NCI-H524 treated with DMSO at 0.1 percent for 48 hours (cell line): ENCODE measurements at places on chromosomes 7 and 10.

DNA sequence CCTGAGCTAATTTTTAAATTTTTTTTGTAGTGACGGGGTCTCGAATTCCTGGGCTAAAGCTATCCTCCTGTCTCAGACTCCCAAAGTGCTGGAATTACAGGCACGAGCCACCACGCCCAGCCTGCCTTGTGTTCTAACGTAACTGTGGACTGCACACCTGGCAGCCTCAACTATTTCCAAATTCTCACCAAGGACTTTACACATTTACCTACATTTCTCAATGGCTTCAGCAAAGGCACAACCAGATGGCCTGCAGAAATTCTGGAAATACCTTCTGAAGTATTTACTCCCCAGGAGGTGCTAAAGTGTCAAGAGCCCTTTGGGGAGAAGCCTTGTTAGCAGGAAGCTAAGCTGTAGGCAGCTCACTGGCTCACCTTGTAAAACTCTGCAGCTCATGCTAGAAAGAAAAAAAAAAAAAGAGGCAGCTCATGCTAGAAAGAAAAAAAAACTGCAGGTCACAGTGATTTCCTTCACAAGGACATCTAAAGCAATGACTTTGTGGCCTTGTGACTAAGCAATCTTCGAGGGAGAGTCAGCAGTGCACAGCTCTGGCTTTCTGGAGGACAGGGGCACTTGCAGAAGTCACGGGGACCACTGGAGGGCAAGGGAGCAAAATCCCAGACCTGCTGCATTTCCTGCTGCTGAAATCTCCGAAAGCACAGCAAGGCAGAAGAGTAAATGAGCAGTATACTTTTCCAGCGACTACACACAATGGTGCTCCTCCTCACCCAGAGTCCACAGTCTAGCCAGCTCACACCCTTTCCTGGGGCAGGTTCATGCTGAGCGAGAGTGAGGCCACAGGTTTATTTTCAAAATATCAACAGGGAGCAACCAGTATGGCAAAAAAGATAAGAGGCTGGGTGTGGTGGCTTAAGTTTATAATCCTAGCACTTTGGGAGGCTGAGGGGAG is 40.4 kb downstream of the BAIAP2L1 start:
- DNase-seq = no peak

DNA sequence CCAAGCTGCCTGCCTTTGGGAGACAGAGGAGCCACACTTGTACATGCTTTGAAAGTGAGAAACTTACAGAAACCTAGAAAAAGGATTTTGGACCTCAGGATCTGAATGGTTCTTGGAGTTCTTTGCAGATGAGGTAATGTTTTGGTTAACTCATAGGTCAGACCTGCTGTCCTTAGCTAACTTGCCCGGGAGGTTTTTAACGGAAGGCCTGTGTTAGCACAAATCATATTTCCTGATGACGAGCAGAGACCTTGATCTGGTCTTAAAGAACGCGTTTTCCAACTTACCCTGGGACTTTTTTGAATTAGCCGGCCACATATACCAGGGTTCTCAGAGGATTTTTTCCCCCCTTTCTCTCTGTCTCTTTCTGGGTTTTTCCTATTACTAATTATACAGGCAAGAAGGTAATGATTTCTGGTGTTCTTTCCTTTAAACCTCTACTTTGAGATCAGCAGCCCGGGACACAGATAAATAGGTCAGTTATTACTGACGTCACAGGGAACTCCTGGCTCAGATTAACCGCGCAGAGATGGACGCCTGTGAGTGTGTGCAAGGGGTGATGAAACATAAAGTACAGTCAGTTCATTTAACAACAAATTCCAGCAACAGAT is 101.7 kb upstream of the KLF6 start:
- no peak for DNase-seq

- no peak for DNase-seq
Observed at GRCh38 chr10:104563548-104563947, 77.5 kb upstream of the SORCS3 start.

DNA sequence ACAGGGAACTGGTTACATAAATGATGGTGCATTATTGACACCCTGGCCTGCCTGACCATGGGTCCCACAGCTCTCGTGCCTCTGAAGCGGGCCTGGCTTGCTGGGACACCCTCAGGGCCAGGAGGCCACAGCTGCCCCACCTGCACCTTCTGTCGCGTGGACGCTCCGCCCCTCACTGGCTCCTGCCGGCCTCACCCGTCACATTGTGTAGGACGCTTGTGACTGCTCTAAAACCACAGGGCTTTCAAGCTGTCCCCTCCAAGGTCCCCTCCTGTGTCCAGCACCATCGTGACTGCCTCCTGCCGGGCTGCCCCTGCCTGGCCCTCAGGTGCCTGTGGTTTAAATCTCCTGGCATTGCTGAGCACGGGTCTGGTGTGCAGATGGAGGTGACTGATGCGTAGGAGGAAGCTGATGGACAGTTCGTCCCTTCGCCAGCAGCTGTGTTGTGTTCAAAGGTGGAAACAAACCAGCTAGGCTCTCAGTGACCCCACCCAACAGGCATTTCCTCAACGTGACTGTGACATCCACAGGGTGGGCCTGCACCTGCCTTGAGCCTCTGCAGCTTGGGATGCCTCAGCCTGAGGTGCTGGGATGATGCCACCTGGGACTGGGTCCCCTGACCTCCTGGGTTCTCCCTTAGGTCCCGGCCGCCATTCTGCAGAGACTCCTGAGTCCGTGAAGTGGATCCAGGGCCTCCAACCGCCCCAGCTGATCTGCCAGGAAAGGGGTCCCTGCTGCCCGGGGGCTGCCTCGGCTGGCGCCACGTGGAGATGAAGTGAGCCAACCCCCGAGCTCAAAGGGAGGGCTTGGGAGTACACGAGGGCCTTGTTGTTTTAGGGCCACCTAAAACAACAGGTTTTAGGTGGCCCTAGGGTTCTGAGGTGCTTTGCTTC is 148.5 kb downstream of the WDR37 start:
- no peak for DNase-seq

GRCh38 chr10:124370426-124370825 is 48.3 kb downstream of the OAT start:
- no peak for DNase-seq

GRCh38 chr10:81288544-81288943 is 586.5 kb upstream of the NRG3 start:
- no peak for DNase-seq

DNA sequence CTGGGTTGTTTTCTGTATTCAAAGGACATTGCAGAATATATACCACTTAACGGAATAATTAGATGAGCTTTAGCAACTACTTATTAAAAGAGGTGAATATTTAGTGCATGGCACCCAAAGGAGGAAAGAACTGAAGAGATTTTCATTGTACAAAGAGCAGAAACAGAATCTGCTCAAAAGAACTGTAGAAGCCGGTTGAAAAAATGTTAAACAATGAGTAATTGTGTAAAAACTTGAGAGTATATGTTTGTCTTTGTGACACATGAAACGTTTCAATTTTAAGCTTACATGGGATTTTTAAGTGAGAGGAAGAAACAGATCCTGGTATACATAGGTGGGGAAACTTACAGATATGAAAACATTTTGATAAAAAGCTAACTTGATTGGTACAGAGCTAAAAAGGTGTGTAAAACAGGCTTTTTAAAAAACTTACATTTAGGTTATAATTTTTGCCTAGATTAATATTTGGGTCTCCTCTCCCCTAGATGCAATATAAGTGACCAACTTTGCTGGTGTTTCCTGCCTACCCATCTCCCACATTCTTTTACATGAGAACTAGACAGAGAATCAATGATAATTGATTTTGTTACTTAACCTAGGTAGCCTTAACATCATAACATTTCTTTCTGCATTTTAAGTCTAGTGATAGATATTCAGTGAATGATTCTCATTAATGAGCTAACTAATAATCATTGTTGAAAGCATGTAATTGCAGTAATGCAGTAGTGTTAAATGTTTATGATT is 6.8 kb downstream of the ARL5B start:
- DNase-seq = no peak

DNA sequence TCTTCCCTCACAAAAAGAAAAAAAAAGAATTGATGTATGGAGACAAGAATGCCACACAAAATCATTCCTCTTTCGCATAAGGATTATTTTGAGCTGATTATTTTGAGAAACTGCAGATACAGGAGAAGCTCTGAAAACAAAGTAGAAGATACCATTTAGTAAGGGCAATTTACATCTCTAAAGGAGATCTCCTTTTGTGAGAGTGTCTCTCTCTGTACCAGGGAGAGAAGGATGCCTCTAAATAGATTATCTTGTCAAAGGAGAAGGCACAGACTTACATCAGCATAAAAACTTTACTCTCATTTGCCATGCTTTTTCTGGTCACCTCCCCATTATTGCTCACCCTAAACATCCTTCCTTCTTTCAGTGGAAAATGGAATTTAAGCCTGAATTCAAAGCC is 747.9 kb upstream of the COBL start:
- no peak for DNase-seq

GRCh38 chr7:151137076-151137675 is 30.3 kb downstream of the GBX1 start:
- DNase-seq = no peak

GRCh38 chr10:3747248-3747960 is 37.6 kb downstream of the KLF6 start:
- no peak for DNase-seq

- no peak for DNase-seq
Observed at GRCh38 chr7:67549126-67549525, 552.5 kb downstream of the TYW1 start.

GRCh38 chr7:103480771-103481170 is 34.8 kb upstream of the SLC26A5 start:
- no peak for DNase-seq

DNA sequence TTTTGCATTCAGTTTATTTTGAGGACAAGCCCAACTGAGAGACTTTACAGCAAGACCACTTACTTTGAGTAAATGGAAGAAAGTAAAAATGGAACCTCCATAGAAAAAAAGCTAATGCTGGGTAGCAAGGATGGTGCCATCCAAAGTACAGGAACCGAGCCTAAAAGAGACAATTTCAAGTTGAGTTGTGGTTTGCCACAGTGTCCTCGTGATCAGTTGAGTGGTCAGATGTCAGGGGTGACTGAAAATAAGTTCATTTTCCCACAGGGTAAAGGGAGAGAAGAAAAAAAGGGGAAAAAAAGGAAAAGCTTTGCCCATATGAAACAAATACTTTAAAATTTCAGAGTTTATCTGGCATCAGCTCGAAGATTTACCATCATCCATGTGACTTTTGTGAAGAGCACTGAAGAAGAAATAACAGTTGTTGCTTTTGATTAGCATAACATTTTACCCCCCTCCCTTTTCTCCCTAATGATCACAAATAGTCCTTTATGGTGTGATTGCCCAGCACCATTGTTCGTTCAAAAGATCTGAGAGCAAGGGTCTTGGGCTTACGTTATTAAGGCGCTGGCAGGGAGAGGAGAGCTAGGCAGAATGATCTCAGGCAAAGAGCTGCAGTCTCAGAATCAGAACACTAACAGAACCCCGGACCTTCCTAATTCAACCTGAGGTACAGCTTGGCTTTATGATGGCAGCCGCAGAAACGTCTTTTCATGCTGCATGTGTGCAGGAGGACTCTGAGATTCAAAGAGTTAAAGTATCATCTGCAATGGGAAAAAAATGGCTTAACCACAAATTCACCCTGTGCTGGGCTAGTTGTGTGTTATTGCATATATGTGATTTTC is 338.1 kb downstream of the RNLS start:
- DNase-seq = no peak

DNA sequence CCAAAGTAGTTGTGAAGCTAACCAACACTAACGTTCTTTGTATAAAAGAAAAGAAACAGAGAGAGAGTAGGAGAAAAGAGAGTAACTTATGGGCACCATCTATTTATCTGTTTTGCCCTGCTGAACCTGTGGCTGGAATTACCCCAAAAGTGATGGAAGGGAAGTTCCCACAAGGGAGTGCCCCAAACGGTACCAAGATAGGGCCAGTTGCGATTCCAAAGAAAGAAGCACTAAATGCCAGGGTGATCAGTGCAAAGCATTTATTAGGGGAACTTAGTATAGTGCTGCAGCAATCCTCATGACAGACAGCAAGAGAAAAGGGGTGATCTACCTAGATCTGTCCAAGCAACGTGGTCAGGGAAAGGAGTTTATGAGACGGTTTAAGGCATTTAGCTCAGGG is 190.2 kb downstream of the SORCS3 start:
- no peak for DNase-seq

DNA sequence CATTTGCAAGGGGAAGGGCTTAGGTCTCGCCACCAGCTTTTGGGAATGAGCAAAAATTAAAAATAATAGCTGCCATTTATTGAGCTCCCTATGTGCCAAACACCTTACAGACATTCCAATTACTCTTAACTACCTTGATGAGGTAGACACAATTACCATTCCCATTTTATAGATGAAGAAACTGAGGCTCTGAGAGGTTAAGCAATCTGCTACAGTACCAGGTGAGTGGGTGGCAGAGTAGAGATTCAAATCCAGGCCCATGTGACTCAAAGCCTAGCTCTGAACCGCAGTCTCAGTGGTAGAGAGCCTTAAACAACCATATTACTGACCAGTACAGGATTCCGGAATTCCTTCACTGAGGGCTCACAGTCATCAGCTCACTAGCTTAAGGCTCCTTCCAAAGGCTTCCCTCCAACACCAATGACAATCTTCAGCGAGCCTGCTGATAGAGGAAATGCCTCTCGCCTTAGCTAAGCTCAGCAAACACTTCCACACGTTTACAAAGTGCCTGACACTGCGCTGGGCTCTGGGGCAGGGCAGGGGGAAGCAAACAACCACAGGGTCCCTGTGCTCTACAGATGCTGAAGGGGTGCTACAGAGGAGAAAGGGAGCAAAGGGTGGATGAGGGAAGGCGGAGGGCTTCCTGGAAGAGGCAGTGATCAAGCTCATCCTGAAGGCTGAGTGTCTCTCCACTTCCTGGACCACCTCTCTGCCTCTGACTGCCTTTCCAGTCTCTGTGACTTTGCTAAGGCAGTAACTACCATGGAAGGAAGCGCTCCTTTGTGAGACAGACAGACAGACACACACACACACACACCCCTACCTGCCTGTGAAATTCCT is 7.4 kb downstream of the LRRC20 start:
- DNase-seq = no peak

DNA sequence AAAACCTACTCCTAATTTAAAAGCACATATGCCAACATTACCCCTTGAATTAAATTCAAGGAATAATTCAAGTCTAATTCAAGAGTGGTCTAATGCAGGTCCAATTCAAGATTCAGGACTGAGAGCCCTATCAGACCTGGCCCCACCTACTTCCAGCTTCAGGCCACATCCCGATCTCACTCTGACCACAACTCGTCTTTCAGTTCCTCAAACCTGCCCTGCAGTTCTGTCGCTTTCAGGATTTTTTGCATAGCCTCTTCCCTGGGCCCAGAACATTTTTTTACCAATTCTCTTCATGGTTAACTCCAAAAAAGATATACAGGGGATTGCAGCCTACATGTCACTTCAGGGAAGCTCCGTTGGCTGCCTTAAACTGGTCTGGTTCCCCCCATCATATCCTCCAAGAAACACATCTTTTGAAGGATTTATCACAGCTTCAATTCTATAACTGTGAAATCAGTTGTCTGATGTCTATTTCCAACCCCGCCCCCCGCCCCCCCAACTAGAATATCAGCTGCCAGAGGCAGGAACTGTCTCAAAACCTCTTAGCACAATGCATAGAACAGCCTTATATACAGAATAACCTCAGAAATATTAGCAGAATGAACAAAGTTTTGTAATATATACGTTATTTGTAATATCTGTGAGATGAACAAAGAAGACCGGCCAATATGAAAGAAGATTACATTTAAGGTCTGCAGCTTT is 20.8 kb downstream of the CCDC6 start:
- DNase-seq = no peak

- no peak for DNase-seq
Observed at GRCh38 chr10:122551450-122551849, 9.1 kb upstream of the DMBT1 start.

- DNase-seq = no peak
Observed at GRCh38 chr7:142438235-142438922, 180.5 kb upstream of the PRSS58 start.
